ENCODE measurements at places on chromosomes 16 and 17. TPM values are rescaled to one million over a fixed set of nuclear protein-coding genes. Genes with fewer than 3 reads are reported as not detected.
A peak's percentile ranks its signal among the peaks of the same experiment; 100 is the strongest.

DNA sequence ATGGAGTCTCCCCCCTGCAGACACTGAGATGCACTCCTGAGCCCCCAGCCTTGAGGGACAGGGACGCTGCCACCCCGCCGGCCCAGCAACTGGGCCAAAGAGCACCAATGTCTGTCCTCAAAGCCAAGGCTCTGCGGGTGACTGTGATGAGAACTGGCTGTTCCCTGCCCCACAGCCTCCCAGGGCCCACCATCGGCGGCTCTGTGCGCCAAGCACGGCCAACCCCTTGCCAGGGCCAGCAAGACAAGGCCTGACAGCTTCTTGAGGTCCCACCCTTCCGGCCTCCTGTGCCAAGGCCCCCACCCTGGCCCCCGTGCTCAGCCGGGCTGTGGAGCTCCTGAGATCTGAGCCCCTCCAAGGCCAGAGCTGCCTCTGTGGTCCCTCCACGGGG lies 34.2 kb upstream of the PABPN1L start:
- H3K4me1 ChIP-seq: peaks cover 79% of the 10 kb centered on the region
- no peaks in the 10 kb centered on the region for H3K27me3 ChIP-seq
- H3K36me3 ChIP-seq: peaks cover 32% of the 10 kb centered on the region
- no peak for DNase-seq
- no peak overlapping the region for H3K27ac ChIP-seq
- H3K4me3 ChIP-seq: no peak overlapping the region

DNA sequence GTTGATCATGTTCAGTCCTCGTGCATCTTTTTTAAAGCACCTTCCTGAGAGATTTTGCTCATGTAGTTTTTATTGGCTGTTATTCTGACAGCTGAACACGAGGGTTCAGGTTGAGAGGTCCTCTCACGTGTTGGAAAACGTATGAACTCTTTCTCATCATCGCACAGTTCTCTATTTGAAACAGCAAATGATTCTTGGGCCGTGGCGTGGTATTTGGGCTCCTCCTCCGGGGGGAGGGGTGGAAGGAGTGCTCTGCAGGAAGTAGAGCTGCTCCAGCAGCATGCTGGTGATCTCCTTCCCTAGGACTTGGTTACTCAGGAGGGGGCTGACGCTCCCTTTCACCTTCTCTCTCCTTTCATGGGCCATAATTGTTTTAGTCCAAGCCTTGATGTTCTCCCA lies 70.4 kb downstream of the KSR1 start:
- peak; percentile 67 for DNase-seq
- H3K36me3 ChIP-seq: no peaks in the 10 kb centered on the region
- H3K27ac ChIP-seq: no peak overlapping the region
- no peak overlapping the region for H3K4me3 ChIP-seq
- H3K27me3 ChIP-seq: no peaks in the 10 kb centered on the region

The HAS3 gene
- 0.58 TPM for total RNA-seq

GRCh38 chr17:61411261-61412142 lies 11.9 kb downstream of the TBX2 start:
- H3K4me3 ChIP-seq: peak overlapping the region; percentile 57
- H3K27me3 ChIP-seq: peaks cover 67% of the 10 kb centered on the region
- H3K4me1 ChIP-seq: peaks cover 55% of the 10 kb centered on the region
- no peaks in the 10 kb centered on the region for H3K36me3 ChIP-seq

DNA sequence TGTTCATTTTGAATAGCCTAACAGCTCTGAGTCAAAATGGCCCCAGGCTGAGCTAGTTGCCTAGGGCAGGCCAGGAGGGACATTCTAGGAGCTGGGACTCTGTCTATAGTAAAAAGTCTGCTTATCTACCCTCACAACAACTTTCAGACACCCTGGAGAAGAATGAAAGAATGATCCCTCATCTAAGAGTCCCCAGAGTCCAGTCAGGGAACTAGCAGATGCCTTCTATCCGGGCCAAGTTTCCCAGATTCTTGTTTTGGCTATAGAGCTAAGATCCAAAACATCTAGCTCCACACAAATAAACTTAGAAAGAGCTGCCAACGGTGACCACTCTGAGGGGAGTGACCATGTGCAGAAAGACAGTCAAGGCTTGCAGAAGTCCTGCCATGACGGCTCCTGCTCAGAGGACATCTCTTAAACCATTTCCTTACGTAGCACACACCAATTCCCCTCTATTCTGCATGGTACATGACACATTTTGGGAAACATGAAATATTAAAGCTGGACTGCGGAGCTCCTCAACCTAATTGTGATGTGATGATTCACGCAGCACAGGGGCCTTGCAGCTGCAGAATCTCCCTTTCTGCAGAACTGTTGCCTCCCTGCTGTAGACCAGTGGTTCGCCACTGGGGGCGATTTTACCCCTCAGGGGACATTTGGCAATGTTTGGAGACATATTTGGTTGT lies 24.2 kb downstream of the FAM20A start:
- peak overlapping the region; percentile 29 for H3K27ac ChIP-seq
- no peaks in the 10 kb centered on the region for H3K36me3 ChIP-seq
- peaks cover 13% of the 10 kb centered on the region for H3K27me3 ChIP-seq
- no peak overlapping the region for H3K4me3 ChIP-seq
